ENCODE measurements at places on chromosomes 1 and 21.

DNA sequence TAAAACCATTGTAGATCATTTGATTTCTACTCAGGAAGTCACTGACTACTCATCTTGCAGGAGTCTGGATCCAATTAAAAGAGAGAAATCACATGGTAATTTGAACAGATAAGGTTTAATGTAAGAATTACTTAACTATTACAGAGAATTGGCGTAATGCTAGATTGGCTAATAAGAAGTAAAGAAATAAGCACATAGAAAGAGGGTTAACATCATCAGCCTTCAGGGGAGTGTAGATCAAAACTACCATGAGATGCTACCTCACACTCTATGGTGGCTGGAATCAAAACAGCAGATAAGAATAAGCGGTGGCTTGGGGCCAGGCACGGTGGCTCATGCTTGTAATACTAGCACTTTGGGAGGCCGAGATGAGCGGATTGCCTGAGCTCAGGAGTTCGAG, 11.7 kb downstream of the ST3GAL3 start:
- no peak for DNase-seq

DNA sequence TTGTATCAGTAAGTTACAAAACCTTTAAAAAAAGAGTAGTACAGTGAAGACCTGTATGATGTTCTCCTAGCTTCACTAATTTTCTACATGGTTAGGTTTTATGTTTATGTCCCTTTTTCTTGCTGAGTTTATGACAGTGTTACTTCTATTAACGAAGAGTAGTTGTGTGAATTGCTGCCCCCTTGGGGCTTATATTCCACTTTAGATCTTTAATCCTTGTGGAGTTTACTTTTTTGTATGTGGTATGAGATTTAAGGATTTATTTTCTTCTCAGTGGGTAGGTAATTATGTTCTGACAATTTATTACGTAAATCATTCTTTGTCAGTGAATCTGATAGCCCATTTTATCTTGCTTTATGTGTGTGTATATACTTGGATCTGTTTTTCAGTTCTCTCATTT, 14.8 kb downstream of the KCTD3 start:
- DNase-seq, result no peak

DNA sequence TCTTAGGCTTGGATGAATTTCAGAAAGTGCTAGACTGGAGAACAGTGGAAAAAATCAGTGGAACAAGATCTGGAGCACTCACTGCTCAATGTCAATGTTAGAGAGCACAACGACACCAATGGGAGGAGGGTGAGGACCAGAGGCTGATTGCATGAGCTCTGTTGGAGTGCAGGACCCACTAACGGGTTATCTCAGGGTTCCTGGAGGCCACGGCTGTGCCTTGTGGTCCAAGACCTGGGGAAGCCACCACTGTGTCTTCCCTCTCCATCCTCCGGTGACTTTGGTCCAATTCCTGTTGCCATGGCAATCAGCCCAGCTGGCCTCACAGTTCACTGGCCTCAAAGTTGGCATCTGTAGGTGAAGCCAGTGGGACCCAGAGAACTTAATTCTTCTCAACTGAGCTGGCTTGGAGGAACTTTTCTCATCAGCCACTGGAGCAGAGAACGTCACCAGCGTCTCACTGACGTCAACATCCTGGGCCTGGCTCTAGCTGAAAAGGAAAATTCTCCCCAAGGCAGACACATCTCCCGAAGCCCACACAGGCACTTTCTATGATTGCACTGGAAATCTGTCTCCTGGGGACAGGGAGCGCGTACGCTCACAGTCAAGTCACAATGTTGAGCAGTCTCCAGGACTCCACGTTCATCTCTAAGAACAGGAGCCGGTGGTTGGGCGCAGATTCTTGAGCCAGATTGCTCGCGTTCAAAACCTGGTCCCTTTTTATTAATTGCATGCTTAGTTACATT, 21.9 kb upstream of the GPR157 start:
- DNase-seq, result no peak

GRCh38 chr1:203555076-203555475, 61.1 kb downstream of the OPTC start:
- no peak for DNase-seq

DNA sequence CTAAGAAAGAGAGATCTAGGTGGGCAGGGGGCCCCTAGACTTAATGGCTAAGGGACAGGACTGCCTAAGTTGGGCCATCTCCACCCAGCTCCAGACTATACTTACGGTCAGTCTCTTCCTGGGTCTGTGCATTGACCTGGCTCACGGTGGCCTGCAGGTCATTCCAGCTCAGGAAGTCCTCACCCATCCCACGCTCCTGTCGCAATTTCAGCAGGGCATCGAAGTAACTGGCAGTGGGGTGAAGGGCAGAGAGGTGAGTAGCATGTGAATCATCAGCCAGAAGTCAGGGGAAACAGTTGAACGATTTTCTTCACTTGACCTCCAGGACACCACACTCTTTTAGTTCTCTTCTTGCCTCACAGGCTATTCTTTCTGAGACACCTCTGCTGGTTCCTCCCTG, 20.5 kb downstream of the IQGAP3 start:
- no peak for DNase-seq

- DNase-seq, result no peak
Measured at GRCh38 chr1:52402860-52403240, 1.4 kb downstream of the ORC1 start.

- peak; percentile 51 for DNase-seq
Measured at GRCh38 chr1:31633117-31633516, 11.6 kb downstream of the PEF1 start.

DNA sequence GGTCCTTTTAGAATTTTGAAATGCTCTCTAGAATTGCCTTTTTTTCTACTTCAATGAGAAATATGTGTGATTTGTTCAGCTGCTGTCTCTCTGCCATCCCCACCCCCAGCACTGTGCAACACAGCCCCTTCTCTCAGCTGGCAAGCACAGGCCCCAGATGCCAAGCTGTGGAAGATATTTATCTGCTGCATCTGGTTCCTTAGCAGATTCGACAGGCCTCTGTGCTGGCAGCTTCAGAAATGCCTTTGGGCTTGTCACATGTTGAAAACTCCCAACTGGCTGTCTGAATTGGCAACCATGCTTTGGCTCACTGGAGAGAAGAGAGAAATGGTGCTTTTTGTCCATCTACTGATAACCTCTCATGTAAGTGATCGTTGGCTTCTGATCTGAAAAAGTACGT, 206.7 kb upstream of the C1orf87 start:
- DNase-seq, result no peak

GRCh38 chr1:171218661-171219060, 29.6 kb upstream of the FMO1 start:
- DNase-seq, result no peak

- DNase-seq, result peak; percentile 36
Measured at GRCh38 chr1:172180501-172181285, 239.8 kb upstream of the C1orf105 start.
